ENCODE measurements at places on chromosomes 5 and 9.

DNA sequence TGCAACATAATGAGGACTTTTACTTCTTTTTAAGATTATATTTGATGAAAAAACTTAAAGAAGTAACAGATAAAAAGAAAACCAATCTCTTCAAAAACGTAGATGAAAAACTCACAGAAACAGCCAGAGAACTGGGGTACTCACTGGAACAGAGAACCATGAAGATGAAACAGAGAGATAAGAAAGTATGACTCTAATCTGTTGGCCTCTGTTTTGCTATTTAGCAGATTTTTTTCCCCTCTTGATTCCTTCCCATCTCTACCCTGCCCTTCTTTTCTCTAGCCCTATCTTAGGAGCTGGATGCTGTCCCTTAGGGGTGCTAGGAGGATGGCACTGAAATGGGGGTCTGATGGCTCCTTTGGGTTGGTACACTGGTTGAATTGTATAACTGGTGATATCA, 97.5 kb upstream of the FREM1 start:
- peaks cover 4% of the 10 kb centered on the region for H3K4me1 ChIP-seq
- H3K4me3 ChIP-seq, result no peak overlapping the region
- no peak for DNase-seq

DNA sequence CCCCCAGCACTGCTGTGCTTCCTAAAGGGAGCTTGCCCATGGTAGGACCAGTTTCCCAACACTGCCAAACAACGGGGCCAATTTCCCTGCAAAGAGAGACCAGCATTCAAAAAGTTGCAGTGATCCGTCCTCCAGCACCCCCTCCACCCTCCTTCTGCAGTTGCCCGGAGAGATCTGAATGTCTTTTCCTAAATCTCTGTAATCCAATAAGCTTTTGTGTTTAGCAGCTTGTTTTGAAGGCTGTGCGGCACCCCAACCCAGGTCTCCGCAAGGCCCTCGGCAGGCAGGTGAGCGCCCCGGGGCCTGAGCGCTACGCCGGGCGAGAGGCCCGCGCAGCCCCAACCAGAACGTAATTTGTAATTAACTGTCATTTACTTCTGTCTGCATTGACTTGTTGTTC, 366.9 kb upstream of the IRX2 start:
- H3K36me3 ChIP-seq, result no peaks in the 10 kb centered on the region
- no peak overlapping the region for H3K4me3 ChIP-seq
- H3K27ac ChIP-seq, result no peak overlapping the region
- no peak for DNase-seq

DNA sequence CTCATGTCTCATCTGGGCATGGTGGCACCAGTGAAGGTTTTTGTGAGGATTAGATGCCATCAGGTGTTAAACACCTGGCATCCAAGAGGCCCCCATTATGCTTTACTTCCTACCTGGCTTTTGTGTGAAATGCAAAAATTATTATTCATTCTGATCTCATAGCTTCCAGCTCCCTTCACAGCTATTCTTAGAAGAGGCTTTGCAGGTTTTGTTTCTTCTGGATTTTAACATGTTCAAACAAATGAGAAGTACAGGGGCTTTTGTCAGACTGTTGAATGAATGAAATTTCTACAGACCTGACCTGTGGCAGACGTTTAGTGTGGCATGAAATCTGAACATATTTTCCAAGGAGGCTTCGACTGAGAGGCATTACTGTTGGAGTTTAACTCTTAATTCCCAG, 14.3 kb upstream of the CORO2A start:
- DNase-seq, result no peak
- H3K36me3 ChIP-seq, result no peaks in the 10 kb centered on the region
- no peak overlapping the region for H3K4me3 ChIP-seq
- H3K27ac ChIP-seq, result no peak overlapping the region

DNA sequence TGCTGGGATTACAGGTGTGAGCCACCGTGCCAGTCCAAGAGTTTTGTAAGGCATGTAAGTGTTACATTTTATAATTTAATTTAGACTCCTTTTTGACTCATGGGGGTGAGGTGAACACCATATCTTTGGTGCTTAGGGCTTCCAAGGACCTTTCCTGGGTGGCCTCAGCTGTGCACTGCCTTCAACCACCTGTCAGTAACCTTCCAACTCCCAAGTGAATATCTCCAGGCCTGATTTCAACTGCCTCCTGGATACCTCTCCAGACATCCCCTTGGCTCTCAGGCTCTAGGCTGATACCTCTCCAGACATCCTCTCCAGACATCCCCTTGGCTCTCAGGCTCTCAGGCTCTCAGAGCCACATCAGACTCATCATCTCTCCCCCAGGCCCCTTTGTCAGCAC, 30.9 kb upstream of the TTLL11 start:
- H3K36me3 ChIP-seq, result no peaks in the 10 kb centered on the region
- H3K4me3 ChIP-seq, result no peak overlapping the region
- peaks cover 27% of the 10 kb centered on the region for H3K27me3 ChIP-seq
- no peak overlapping the region for H3K27ac ChIP-seq
- H3K4me1 ChIP-seq, result peaks cover 13% of the 10 kb centered on the region

GRCh38 chr9:123401879-123402513, 46.0 kb downstream of the CRB2 start:
- no peaks in the 10 kb centered on the region for H3K27me3 ChIP-seq
- H3K27ac ChIP-seq, result no peak overlapping the region
- DNase-seq, result peak; percentile 29
- H3K4me1 ChIP-seq, result peaks cover 3% of the 10 kb centered on the region
- H3K36me3 ChIP-seq, result peaks cover 2% of the 10 kb centered on the region

DNA sequence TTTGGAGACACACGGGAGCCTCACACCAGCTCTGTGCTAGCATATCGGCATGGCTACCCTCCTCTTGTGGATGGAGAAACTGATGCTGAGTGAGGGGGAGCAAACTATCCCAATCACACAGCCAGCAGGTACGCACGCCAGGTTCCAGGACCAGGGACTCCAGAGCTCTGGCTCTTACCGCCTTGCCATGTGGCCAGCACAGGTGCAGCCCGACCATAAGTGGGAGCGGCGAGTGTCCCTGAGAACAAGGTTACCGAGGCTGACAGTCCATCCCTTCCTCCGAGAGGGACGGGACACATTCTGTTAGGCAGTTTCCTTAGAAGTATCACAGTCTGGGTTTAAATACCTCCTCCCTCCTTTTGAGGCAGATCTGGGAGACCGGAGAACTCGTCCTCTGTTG, 86.0 kb downstream of the PAX5 start:
- no peaks in the 10 kb centered on the region for H3K36me3 ChIP-seq
- no peak overlapping the region for H3K27ac ChIP-seq
- peaks cover 12% of the 10 kb centered on the region for H3K4me1 ChIP-seq
- DNase-seq, result no peak

DNA sequence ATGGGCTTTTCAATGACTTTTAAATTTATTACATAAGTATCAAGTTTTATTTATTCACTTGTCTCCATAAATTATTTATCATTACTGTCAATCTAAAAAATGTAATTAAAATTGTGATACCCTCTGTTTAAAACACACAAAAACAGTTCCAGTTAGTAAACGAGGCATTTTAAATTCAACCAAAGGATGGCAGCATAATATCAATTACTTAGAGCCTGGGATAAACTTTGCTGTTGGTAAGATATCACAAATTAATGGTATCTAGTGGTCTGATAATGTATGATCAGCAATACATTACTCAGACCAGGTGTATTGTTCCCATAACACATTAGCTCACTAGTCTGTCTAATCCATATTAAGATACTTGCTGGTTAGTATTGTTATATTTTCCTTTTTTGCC, 9.6 kb upstream of the IFNE start:
- DNase-seq, result no peak
- H3K4me1 ChIP-seq, result no peaks in the 10 kb centered on the region
- H3K4me3 ChIP-seq, result no peak overlapping the region

GRCh38 chr5:89929173-89929572, 480.4 kb downstream of the CETN3 start:
- no peaks in the 10 kb centered on the region for H3K36me3 ChIP-seq
- H3K4me3 ChIP-seq, result no peak overlapping the region
- no peak overlapping the region for H3K27ac ChIP-seq

DNA sequence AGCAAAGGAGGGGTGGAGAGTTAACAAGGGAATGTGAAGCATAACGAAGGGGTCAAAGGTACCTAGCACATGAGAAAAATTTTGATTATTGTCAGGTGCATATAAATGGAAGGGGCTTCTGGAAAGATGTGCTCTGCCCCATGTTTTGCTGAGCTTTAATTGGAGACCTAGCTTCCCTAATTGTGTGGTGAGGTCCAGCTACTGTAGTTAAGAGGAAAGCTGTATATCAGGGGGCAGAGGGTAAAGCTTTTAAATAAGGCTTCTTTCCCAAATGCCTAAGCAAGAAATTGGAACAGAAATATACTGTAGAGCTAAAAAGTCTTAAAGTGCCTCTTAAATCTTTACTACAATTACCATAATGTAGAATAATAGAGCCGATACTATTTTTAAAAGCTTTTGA, 267.2 kb downstream of the MAT2B start:
- no peaks in the 10 kb centered on the region for H3K4me1 ChIP-seq
- no peak for DNase-seq
- H3K27ac ChIP-seq, result no peak overlapping the region

- no peak overlapping the region for H3K4me3 ChIP-seq
- no peak for DNase-seq
- H3K27me3 ChIP-seq, result no peaks in the 10 kb centered on the region
- H3K4me1 ChIP-seq, result no peaks in the 10 kb centered on the region
- no peaks in the 10 kb centered on the region for H3K36me3 ChIP-seq
Observed at GRCh38 chr5:59517926-59518585, 375.5 kb downstream of the PDE4D start.

GRCh38 chr5:10645146-10645545, 81.3 kb downstream of the ANKRD33B start:
- no peak overlapping the region for H3K27ac ChIP-seq
- H3K4me3 ChIP-seq, result no peak overlapping the region
- peaks cover 21% of the 10 kb centered on the region for H3K36me3 ChIP-seq
- peaks cover 22% of the 10 kb centered on the region for H3K4me1 ChIP-seq
- H3K27me3 ChIP-seq, result peaks cover 10% of the 10 kb centered on the region
